A172 (cell line): ENCODE measurements at places on chromosomes 1 and 21. TPM values are rescaled to one million over a fixed set of nuclear protein-coding genes. Genes with fewer than 3 reads are reported as not detected.

The ASTN1 gene
- total RNA-seq: 0.07 TPM in 1 of 2 replicates, not detected in the other

The SYTL1 gene
- total RNA-seq: 1.8 and 3.5 TPM in 2 replicates

The GCSAML gene
- 0.10 TPM in 1 of 2 replicates, not detected in the other for total RNA-seq

The IARS2 gene
- total RNA-seq: 152 and 176 TPM in 2 replicates

The CD48 gene
- total RNA-seq: not detected in 2 replicates

The DIPK1A gene
- total RNA-seq: 7.3 and 8.5 TPM in 2 replicates

The SPRR4 gene
- total RNA-seq: not detected in 2 replicates

The MAB21L3 gene
- not detected in 2 replicates for total RNA-seq

The PPM1J gene
- total RNA-seq: 0.36 and 0.53 TPM in 2 replicates

The OR2T1 gene
- total RNA-seq: not detected in 2 replicates

GRCh38 chr1:24866211-24867083 is 63.6 kb downstream of the RUNX3 start:
- no peak for DNase-seq

DNA sequence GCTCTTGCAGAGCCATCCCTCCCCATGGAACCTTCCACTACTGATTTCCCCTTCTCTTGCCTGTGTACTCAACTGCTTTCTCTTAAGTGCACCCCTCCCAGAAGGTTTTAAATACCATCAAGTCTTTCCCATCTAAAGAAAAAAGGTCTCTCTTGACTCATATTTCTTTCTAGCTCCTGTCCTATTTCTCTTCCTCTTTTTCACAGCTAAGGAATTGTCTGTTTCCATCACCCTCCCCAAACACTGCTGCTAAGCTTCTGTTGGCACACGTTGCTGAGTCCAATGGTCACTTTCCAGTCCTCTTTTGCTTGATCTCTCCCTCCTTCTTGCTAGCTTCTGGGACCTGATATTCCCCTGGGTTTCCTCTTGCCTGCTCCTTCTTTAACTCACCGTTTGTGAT is 13.3 kb upstream of the GNL2 start:
- no peak for DNase-seq

DNA sequence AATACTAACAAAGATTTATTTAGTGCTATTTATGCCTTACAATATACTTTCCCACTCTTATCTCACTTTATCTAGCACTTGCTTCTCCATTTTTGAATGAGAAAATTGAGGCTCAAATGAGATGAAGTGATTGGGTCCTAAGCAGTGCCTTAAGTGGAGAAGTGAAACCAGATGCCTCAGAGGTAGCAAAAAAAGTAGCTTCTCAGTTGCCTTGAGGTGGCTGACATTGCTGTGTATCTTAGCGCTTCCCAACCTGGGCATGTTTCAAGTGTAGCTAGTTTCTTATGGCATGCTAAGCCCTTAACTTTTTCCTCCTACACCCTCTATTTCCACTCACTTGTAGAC is 390.4 kb downstream of the OMA1 start:
- no peak for DNase-seq

DNA sequence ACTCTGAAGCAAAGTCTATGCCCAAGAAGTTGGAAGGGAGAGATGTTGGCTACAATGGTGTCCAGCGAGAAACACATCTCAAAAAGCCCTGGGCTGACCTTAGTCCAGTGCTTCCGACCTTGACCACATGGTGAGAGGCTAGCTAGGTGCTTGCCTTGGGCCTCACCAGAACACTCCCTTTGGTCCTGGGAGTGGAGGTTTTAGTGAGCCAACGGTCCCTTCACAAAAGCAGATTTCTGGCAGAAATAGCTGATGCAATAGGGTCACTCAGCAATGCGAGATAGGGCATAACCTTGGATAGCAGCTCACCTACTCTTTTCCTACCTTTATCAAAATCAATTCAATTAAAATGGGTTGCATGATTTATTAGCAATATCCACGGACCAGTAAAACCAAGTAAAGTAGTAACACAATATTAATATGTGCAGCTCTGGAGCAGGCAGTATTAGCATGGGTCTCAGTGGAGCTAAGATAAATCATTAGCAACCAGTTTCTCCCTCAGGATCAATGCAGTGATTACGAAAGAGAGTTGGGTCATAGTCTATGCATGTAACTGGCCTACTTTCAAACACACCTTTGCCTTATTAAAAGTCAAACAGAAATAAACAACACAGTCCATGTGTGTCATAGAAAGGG is 1.9 kb downstream of the SLC30A10 start:
- no peak for DNase-seq

DNA sequence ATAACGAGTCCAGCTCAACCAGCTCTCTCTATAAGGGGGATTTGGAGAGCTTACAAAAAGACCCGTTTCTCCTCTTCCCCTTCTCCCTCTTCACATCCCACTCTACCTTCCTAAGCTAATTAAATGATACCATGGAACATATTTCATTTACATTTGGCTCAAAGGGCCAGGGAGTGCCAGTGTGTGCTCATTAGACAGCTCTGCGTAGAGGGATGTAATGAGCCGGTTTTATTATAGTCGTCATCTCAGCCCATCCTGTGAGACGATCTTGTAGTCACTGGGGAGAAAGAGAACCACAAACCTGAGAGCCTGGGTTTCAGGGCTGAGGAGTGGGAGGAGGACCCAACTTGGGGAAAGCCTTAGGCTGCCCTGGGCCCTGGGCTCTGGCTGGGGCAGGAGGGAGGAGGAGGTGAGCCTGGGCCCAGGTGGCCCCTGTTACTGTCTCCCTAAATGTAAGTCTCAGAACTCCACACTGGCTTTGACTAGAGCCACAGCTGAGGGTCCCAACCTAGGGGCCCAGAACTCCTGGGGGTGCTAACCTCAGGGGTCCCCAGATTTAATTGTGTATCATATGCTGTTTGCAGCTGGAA is 354.6 kb downstream of the MATN1 start:
- no peak for DNase-seq

GRCh38 chr1:212254853-212255363 is 30.3 kb upstream of the PPP2R5A start:
- DNase-seq: no peak

GRCh38 chr1:145908653-145909052 is 1.2 kb downstream of the ITGA10 start:
- no peak for DNase-seq

- DNase-seq: no peak
Measured at GRCh38 chr1:221633841-221634409, 108.0 kb downstream of the DUSP10 start.

DNA sequence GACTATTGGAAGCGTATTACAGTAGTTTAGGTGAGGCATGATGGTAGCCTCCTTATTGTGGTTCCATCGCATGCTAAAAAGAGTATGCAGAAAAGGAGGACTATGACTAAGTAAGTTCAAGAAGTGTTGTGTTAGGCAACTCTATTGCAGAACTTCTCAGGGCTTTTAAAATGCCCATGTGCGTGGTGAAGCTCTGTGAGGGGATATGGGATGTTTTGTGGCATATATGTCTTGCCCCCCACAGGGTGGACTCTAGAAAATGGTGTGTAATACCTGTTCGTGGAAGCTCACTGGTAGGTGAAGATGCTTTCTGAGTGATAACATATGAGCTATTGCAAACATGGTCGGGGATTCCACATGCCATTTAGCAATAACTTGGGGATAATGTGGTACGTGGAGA is 31.7 kb downstream of the MAN1A2 start:
- DNase-seq: no peak

GRCh38 chr1:230415405-230416132 is 10.6 kb downstream of the PGBD5 start:
- no peak for DNase-seq

DNA sequence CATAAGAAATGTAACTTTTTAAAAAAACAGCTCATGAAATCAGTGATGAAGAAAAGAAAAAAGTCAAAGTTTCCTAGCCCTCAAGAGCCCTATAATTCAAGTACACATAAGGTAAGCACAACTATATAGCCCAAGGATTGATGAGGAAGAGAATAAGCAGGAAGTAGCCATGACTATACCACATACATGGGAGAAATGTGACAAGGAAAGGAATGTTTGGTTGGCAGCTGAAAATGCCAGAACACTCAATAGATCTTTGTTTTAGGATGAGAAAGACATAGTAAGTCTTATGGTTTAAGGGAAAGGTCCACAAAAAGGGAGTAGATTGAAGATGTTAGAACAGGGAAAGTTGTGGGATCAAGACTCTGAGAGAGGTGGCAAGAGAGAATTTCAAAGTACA is 5.7 kb downstream of the DOCK7 start:
- DNase-seq: no peak

- no peak for DNase-seq
Measured at GRCh38 chr1:90862782-90863181, 145.7 kb upstream of the BARHL2 start.

GRCh38 chr1:47672622-47673021 is 234.8 kb downstream of the FOXD2 start:
- DNase-seq: no peak
